T-helper 17 cell (primary cell): ENCODE measurements at places on chromosomes 2 and 18. TPM values are rescaled to one million over a fixed set of nuclear protein-coding genes. Genes with fewer than 3 reads are reported as not detected.

GRCh38 chr2:41149054-41149453 lies 697.2 kb upstream of the SLC8A1 start:
- H3K4me1 ChIP-seq, result no peaks in the 10 kb centered on the region

DNA sequence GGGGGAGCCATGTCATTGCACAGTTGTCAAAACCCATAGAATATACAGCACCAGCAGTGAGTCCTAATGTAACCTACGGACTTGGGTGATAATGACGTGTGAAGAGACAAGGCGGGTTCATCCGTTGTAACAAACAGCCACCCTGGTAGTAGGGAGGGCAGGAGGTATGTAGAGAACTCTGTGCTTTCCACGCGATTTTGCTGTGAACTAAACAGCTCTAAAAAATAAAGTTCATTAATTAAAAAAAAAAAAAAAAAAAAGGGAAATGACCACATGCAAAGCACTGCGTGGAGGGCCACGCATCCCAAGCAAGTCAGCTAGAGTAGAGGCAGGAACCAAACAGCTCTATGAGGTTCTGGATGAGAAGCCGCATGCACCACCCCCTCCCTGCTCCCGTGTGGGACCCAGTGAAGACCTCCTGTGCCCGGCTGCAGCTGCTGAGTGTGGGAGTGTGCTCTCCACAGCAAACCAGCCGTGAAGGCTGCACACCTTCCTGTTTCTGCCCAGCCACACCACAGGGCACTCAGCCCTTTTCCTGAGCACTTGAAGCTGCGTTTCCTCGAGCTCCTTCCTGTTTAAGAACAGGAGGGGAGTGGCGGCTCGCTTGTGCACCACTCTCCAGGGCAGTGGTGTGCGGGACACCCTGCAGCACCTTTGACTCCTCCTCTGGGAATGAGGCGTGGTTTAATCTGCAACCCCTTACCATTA lies 65.6 kb downstream of the ODC1 start:
- peak; percentile 16 for DNase-seq
- H3K4me3 ChIP-seq, result peak overlapping the region; percentile 74
- no peaks in the 10 kb centered on the region for H3K27me3 ChIP-seq
- peak overlapping the region; percentile 90 for H3K27ac ChIP-seq
- H3K4me1 ChIP-seq, result peaks cover 70% of the 10 kb centered on the region

DNA sequence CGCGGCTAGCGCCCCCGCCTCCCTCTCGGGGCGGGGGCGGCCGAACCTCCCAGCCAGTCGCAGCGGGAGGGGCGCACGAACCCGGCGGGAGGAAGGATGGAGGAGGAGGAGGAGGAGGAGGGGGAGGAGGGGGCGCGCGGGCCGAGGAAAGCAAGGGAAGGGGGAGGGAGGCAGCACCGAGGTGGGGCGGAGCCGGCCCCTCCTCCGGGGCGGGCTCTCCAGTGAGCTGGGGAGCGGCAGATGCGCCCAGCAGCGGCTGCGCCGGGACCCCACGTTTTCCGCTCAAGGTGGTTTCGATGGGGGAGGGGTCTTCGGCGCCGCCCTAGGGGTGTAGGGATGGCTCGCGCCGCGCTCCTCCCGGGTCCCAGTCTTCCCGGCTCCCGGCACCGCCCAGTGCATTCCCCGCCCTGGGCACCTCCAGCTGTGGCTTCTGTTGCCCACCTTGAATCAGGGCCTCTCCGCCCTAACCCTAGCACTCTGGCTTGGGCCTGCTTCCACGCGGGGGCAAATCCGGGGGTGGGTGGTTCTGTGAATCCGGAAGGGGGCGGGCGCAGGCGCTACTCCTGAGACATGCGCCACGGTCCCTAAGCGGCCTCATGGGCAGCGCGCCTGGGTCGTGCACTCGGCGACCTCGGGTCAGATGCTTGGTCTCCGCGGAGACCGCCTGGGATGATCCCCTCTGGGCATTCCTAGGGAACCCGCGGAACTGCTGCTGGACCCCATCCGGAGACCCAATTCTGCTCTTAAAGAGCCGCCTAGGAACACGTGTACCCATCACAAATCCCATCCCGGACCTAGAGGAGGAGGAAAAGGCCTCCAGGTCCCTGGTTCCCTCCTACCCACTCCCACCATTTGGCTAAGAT lies at the start of gene FBXO41:
Gene FBXO41, minus strand, starts transcription at position 183 of the 863 bp plus-strand sequence. CDS start 14,848 bp downstream, outside the sequence.
- peaks cover 17% of the 10 kb centered on the region for H3K4me1 ChIP-seq
- peaks cover 34% of the 10 kb centered on the region for H3K27me3 ChIP-seq
- no peak within 1 kb of the TSS for H3K27ac ChIP-seq
- H3K36me3 ChIP-seq, result peaks cover 5% of the 10 kb centered on the region

The ANKRD30BL gene
- not detected for total RNA-seq
